ENCODE measurements at places on chromosomes 6 and 20. TPM values are rescaled to one million over a fixed set of nuclear protein-coding genes. Genes with fewer than 3 reads are reported as not detected.

The PLEKHG1 gene
- total RNA-seq, result 3.7 TPM

The SOX18 gene
- total RNA-seq, result not detected

The GPR6 gene
- total RNA-seq, result not detected

The TMX4 gene
- 54.6 TPM for total RNA-seq

The GATA5 gene
- total RNA-seq, result not detected

The C20orf141 gene
- not detected for total RNA-seq

The BPI gene
- total RNA-seq, result 1.4 TPM

The PRL gene
- not detected for total RNA-seq

The CALHM4 gene
- not detected for total RNA-seq

The EYA4 gene
- 5.7 TPM for total RNA-seq

The KCNQ2 gene
- total RNA-seq, result not detected

The ALDH8A1 gene
- 0.09 TPM for total RNA-seq

The ARMH2 gene
- not detected for total RNA-seq

The SLC17A3 gene
- 1.1 TPM for total RNA-seq

The SLC17A9 gene
- 0.41 TPM for total RNA-seq

The BEND6 gene
- total RNA-seq, result 34.8 TPM

The ADAM33 gene
- 145 TPM for total RNA-seq
